Mesothelial cell of epicardium (in vitro differentiated cells): ENCODE measurements at places on chromosomes 16 and 17.

DNA sequence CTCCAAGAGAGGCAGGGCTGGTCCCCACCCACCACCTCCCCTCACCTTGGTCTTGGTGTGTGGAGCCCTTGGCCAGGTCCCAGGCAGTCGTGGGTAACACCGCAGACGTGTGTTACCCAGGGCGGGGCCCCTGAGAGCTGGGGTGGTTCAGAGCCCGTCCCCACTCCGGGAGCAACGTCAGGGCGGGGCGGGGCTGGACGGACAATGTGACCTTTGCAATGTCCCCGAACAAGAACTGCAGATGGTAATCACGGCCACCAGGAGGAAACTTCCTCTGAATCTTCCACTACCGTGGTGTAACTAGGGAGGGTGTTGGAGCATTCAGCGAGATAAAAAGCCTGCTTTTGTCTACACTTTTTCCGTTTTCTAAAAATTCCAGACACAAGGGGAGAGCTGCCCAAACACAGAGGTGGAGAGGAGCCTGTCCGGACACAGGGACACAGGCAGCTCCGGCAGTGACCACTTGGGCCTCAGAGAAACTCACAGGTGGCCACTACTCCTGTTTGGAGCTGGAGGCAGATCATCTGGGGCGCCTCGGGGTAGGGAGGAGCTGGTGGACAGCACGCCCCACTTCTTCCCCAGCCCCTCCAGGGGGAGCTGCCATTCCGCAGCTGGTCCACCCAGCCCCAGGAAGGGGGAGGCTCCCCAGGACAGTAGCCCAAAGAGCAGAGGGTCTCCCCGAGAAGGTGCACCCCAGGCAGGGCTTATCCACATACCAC lies 14.2 kb upstream of the SLC38A10 start:
- DNase-seq: no peak

DNA sequence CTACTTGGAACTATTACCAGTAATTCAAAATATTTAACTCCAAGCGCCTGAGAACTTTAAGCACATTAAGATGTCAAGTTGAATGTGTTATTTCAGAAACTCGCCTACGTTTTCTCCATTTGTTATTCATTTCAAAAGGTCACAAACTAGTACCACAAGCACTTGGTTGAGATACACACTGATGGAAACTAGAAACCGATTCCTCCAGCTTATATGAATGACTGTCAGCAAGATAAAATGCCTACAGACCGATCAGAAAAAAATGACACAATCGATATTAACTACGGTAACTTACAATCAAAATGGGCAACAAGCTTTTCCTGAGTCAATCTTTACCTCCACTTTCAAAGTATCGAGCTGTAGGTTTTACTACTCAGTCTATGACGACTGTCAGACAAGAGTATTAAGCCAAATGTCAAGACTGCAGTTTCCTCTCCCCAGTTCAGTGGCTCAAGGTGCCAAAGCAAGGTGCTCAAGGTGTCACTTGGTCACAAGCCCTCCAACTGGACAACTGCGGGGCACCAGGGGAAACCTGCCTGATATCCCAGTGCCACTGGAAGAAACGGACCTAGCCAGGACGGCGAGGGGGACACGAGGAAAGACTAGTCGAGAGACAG lies 678 bp downstream of the SRP68 start:
- DNase-seq: no peak

- DNase-seq: no peak
Measured at GRCh38 chr16:74304164-74304834, 7.7 kb downstream of the PSMD7 start.

DNA sequence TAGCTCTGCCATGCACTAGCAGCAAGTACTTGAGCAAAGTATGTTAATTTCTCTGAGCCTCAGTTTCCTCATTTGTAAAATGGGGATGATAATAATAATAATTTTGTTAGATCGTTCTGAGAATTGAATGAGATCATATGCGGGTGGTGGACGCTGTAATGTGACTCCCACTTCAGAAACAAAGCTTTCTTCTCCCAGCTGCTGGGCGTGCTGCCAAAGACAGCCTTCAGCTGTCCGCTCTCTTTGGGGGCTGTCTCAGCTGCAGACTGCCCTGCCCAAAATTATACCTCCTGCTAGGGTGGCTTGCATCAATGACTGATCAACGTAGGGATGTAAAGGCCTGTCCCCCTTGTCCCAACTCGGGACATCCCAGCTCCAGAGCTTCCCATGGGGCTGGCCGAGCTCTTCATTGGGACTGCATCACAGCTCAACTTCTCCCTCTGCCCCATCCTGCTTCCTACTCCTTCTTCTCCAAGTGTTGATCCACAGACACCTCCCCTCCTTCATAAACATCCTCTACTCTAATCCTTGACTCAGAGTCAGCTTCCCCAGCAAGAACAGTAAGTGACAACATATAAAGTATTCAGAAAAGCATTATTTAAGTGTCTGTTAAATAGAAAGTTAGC lies 30.7 kb upstream of the CDH5 start:
- peak; percentile 44 for DNase-seq

DNA sequence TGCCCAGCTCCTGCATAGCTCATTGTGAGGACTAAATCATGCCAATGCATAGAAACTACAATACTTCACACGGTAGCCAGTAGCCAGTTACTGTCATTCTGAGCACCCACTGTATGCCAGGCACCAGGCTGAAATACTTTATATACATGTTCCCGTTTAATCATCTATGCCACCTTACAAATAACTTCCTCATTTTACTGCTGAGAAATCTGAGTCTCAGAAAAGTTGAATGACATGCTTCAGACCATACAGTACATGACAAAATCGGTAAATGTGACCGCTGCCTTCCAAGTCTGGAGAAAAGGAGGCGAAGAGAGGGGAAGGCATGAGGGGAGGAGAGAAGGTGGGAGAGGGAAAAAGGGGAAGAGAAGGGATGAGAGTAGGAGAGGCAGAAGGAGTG lies 9.2 kb upstream of the TLCD3B start:
- no peak for DNase-seq

DNA sequence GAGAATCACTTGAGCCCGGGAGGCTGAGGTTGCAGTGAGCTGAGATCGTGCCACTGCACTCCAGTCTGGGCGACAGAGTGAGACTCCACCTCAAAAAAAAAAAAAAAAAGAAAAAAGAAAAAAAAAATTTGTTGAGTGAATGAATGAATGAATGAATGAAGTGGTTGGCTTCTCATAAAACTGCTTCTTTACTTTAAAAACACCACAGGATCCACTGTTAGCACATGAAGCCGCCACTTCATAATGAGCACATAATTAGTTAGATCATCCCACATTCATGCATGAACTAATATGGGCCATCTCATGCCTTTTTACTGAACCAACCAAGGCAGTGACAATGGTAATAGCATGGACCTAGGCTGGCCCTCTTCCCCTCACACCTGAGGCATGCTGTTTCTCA lies 135.0 kb upstream of the XYLT1 start:
- no peak for DNase-seq

DNA sequence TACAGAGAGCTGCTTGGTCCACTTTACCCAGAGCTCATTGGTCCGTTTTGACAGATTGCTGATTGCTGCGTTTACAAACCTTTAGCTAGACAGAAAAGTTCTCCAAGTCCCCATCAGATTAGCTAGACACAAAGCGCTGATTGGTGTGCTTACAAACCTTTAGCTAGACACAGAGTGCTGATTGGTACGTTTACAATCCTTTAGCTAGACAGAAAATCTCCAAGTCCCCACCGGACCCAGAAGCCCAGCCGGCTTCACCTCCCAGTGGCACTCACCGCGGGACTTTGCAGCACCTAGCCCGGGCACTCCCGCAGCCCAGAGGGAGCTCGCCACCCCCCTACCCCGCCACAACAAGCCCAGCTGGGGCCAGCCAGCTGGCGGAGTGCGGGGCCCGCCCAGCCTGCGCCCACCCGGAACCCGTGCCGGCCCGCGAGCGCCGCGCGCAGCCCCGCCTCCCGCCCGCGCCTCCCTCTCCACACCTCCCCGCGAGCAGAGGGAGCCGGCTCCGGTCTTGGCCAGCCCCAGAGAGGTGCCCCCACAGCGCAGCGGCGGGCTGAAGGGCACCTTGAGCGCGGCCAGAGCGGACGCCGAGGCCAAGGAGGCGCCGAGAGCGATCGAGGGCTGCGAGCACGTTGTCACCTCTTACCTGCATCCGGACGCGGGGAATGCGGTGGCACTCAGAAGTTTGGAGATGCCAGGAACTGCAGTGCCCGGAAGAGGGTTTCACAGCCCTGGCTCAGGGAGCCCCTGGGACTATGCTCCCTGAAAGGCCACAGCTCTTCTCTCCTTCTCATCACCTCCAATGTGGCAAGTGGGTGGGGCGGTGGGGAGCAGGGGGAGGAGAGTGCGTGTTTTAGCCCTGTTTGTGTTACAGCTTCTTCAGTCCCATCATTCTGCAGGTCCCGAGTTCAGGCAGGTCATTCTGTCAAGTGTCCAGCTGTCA lies 1504.5 kb downstream of the CDH11 start:
- no peak for DNase-seq

DNA sequence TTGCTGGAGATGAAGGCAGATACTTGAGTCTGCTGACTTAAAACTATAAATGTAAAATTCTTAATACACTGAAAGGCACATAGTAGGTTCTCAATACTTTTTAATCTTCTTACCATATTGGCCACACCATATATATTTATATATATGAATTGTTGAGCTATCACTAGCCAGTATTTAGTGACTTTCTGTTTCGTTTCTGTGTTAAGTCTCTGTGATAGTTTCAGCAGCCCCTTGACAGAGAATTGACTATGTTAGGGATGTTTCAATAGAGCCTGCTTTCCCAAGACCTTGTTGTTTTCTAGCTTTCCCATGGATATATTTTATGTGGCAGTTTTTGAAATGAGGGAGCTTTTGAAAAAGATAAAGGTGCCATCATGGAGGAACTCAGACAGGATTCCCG lies 206.5 kb upstream of the GOT2 start:
- DNase-seq: no peak

DNA sequence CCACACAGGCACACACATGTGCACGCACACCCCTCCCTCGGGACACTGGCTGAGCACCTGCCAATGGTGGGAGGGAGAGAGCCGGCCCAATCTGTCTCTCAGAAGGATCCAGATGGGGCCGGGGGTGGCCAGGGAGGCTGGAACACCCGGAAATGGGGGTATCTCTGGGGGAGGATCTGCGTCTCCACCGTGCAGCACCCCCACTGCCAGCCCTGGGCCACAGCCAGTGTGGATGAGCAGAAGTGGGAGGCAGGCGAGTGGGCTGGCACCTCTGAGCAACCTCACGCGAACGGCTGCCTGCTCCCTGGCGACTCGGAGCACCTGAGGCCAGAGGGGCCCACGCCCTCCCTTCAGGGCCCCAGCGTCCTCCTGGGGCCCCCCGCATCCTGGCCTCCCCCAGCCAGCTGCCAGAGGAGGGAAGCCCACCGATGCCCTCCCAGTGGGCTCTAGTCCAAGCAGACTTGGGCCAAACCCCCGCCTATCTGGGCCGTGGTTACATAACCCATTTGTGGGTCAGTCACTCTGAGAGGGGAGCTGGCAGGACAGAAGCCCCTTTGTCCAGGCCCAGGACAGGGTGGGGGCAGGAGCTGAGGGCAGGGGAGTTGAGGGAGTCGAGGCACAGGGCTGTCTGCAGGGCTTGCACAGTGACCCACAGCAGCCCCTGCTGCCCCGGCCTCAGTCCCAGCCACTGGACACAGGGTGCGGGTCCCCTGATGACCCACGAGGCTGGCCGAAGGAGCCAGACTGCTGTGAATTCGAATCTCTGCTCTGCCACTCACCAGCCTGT lies 5.6 kb downstream of the CASKIN1 start:
- no peak for DNase-seq

DNA sequence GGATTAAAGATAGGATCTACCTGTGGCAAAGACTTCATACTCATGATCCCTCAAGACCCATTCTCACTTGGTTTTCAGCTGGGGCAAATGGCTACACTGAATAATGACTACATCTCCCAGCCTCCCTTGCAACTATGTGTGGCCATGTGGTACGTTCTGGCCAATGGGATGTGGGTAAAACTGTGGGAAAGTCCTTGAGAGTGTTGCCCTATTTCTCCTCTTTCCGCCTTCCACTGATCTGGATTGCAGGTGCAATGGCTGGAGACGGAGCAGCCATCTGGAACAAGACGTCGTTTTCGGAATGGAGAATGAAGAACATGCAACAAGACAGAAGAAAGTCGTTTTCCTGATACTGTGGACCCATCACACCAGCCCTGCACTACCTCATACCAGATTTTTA lies 48.5 kb downstream of the HAPSTR1 start:
- no peak for DNase-seq

DNA sequence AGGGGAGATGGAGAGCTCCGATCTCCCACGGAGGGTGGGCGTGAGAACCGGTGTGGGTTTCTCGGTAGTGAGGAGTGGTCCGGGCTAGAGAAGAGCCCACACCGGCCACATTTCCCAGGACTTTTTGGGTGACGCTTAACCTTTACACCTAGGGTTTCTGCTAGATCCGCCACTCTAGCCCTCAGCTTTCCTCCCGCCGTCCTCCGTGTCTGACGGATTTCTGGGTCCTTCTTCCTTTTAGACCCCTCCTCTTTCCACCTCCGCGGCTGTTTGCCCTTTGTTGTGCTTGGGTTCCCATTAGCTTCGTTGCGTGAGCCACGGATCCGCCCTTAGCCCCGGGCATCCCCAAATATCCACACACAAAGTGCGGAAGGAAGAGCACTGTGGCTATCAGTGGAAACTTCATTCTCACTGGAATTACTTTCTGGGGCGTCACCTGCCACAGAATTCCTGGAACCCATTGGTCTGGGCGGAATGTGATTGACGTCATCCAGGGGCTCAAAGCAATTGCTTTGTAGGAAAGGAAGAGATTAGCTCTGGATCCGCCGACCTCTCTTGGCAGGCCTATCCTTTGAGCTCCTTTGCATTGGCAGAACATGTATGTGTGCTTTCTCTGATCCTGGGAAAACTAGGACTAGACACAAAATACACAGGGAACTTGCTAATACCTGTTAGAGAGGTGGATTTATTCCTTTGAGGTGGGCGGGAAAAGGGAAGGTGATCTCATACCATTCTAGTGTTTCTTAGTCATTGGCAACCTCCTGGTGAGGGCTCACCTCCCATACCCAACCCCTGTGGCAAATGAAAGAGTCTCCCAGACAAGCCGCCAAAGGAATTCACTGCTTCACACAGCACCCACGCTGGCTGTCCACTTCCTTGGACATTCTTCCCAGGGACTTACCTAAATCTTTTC lies 654 bp downstream of the TNFAIP1 start:
- peak; percentile 70 for DNase-seq

- DNase-seq: no peak
Measured at GRCh38 chr16:85079785-85080570, 32.3 kb downstream of the CIBAR2 start.
